ENCODE measurements at places on chromosomes 2 and 18. TPM values are rescaled to one million over a fixed set of nuclear protein-coding genes. Genes with fewer than 3 reads are reported as not detected.

OR6B2 gene
- total RNA-seq: not detected

RTKN gene
- total RNA-seq: 66.6 TPM

DNA sequence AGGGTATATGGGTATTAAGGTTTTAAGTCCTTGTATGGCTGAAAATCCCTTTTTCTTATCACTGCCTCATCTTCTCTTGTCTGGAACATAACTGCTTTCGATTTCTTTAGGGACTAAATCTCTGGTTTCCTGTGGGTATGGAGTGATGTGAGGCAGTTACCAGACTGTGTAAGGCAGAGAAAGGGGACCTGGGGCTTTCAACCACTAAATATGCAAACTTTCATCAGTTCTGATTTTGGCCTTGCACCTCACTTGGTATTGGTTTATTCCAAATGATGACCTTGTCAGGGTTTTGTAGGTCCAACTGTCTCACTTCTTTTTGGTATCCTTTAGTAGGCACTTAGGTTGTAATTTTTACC, 9.3 kb downstream of the MAP4K4 start:
- H3K27ac ChIP-seq: no peak overlapping the region
- H3K4me3 ChIP-seq: no peak overlapping the region
- H3K4me1 ChIP-seq: peaks cover 70% of the 10 kb centered on the region
- H3K36me3 ChIP-seq: peaks cover 16% of the 10 kb centered on the region
- DNase-seq: no peak

GRCh38 chr2:130150181-130151144, 5.6 kb upstream of the CCDC74B start:
- peaks cover 10% of the 10 kb centered on the region for H3K36me3 ChIP-seq
- H3K4me3 ChIP-seq: no peak overlapping the region
- no peak for DNase-seq
- peak overlapping the region; percentile 76 for H3K27ac ChIP-seq
- no peaks in the 10 kb centered on the region for H3K27me3 ChIP-seq
- H3K4me1 ChIP-seq: peaks cover 4% of the 10 kb centered on the region

- DNase-seq: no peak
- no peak overlapping the region for H3K27ac ChIP-seq
- H3K36me3 ChIP-seq: peaks cover 14% of the 10 kb centered on the region
- no peak overlapping the region for H3K4me3 ChIP-seq
These were observed 405 bp downstream of the SOS1 start for GRCh38 chr2:39120521-39120770.

DNA sequence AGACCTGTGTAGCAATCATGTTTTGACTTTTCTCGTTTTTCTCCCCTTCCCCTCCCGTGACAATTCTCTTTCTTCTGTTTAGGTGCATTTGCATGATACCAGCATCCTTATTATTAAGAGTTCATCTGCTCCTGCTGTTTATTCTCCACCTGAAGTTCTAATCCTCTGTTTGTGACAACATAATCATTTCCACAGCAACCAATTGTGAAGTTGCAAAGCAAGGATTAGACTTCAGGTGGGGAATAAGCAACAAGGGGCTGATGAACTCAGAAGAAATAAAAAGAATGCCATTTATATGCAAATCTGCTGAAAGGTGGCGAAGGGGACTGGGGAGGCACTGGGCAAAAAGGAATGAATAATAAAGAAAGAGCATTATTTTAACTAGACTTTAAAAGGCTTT, 124.8 kb upstream of the LINC00305 start:
- H3K27ac ChIP-seq: peak overlapping the region; percentile 95
- H3K4me3 ChIP-seq: peak overlapping the region; percentile 36
- DNase-seq: no peak

GRCh38 chr2:85415980-85416650, 2.4 kb upstream of the SH2D6 start:
- no peak overlapping the region for H3K4me3 ChIP-seq
- H3K36me3 ChIP-seq: no peaks in the 10 kb centered on the region

MAP3K19 gene
- total RNA-seq: not detected

HOXD12 gene
- total RNA-seq: 0.17 TPM

DNA sequence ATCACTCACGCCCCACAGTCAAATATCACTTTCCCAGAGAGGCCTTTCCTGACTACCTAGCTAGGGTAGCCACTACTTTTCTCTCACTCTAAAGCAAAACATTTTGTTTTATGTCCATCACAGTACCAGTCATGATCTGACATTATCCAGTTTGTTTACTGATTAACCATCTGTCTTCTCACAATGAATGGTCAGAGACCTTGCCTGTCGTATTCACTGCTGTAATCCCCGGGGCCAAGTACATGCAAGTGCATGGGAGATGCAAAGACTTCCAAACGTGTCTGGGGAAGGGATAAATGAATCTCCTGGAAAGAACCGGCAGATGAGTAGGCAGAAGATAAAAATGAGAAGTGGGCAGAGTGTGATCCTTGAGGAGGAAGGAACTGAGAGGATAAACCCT, 39.7 kb downstream of the THUMPD2 start:
- no peak for DNase-seq
- peaks cover 32% of the 10 kb centered on the region for H3K4me1 ChIP-seq
- H3K36me3 ChIP-seq: peaks cover 45% of the 10 kb centered on the region
- peak overlapping the region; percentile 64 for H3K27ac ChIP-seq

- H3K27me3 ChIP-seq: no peaks in the 10 kb centered on the region
- H3K4me3 ChIP-seq: no peak overlapping the region
- H3K27ac ChIP-seq: peak overlapping the region; percentile 12
These were observed 78.3 kb downstream of the PDCL3 start for GRCh38 chr2:100641125-100641435.

DNA sequence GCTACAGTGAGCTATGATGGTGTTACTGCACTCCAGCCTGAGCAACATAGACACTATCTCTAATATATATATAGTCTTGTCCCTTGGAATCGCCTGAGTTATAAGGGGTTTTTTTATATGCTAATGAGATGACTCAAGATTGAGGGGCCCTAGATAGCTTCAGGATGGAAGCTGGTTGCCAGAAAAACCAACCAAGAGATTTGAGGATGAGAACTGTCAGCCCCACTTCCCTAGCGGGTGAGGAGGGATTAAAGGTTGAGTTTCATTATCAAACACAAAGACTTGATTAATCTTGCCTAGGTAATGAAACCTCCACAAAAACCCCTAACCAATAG, 12.6 kb upstream of the GALM start:
- no peaks in the 10 kb centered on the region for H3K4me1 ChIP-seq
- H3K36me3 ChIP-seq: no peaks in the 10 kb centered on the region
- H3K27me3 ChIP-seq: no peaks in the 10 kb centered on the region
- no peak overlapping the region for H3K27ac ChIP-seq
- no peak overlapping the region for H3K4me3 ChIP-seq

- peaks cover 2% of the 10 kb centered on the region for H3K27me3 ChIP-seq
- H3K4me3 ChIP-seq: no peak overlapping the region
- H3K36me3 ChIP-seq: no peaks in the 10 kb centered on the region
- no peak overlapping the region for H3K27ac ChIP-seq
- DNase-seq: no peak
These were observed 9.4 kb downstream of the MAP3K19 start for GRCh38 chr2:135037831-135038230.

- no peak overlapping the region for H3K27ac ChIP-seq
- H3K4me1 ChIP-seq: no peaks in the 10 kb centered on the region
- DNase-seq: no peak
- H3K4me3 ChIP-seq: no peak overlapping the region
- no peaks in the 10 kb centered on the region for H3K36me3 ChIP-seq
These were observed 39.4 kb downstream of the RNF144A start for GRCh38 chr2:6956566-6956965.

DNA sequence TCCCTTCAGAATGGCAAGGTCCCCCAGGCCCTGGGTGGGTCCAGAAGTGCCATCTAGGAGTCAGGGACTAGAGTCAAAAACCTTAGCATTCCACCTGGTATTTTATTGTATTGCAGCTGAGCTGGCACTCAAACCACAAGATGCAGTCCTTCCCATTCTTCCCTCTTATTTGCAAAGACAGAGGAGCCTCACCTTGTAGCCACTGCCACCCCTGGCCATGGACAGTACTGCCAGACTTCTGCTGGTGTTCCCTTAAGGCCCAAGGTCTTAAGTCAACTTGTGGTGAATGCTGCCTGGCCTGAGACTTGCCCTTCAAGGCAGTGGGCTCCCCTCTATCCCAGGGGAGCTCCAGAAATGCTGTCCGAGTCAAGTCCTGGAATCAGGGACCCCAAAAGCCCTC, 6.9 kb downstream of the UGT1A10 start:
- no peaks in the 10 kb centered on the region for H3K4me1 ChIP-seq
- peaks cover 7% of the 10 kb centered on the region for H3K27me3 ChIP-seq
- H3K4me3 ChIP-seq: no peak overlapping the region

DNA sequence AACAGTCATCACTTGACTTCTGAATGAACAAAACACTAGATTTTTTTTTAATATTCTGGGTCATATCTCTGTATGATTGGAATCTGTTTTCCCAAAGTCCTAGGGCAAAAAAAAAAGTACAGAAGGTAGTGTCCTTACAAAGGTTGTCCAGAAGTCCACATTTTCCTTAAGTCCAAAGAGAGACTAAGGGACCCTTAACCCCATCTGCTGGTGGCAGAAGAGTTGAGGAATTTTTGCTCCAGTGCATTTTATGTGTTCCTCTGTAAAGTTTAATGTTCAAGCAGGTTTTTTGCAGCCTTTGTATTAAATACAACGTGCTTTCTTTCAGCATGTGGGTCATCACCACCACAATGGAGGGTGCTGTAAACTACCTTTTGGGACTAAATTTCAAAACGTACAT, 215.9 kb downstream of the SP3 start:
- H3K27ac ChIP-seq: no peak overlapping the region
- H3K4me3 ChIP-seq: no peak overlapping the region
- no peak for DNase-seq
- H3K36me3 ChIP-seq: no peaks in the 10 kb centered on the region

GRCh38 chr18:75248426-75249174, 38.0 kb downstream of the TSHZ1 start:
- H3K4me3 ChIP-seq: no peak overlapping the region
- no peak for DNase-seq
- H3K4me1 ChIP-seq: no peaks in the 10 kb centered on the region
- H3K27me3 ChIP-seq: no peaks in the 10 kb centered on the region
